ENCODE measurements at places on chromosomes 5 and 9.
A peak's percentile ranks its signal among the peaks of the same experiment; 100 is the strongest.

GRCh38 chr9:127767909-127768331, 10.5 kb downstream of the SH2D3C start:
- no peak for DNase-seq

GRCh38 chr5:173706700-173707099, 90.2 kb upstream of the BOD1 start:
- DNase-seq, result no peak

DNA sequence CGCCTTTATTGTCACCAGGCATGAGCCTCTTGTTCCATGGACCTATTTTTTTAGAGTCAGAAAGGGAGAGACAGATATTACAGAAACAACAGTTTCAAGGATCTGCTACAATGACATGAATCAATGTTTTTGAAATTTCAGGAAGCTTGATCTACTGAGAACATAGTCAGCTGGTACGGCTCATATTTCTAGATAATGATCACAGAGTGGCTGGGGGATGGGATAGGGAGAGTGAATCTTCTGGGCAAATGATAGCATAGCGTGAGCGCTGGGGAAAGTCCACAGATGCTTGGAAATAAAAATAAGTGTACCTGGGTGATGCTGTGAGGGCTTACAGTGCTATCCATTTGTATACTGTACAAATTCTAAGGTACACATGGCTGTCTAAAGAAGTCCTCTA, 340.4 kb downstream of the EBF1 start:
- DNase-seq, result no peak

DNA sequence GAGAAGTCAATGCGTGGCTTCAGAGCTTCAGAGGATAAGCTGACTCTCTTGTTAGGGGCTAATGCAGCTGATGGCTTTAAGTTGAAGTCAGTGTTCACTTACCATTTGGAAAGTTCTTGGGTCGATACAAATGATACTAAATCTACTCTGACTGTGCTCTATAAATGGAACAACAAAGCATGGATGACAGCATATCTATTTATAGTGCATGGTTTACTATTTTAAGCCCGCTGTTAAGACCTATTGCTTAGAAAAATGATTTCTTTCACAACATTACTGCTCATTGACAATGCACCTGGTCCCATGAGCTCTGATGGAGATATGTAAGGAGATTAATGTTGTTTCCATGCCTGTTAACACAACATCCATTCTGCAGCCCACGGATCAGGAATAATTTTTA, 435.7 kb downstream of the MAT2B start:
- no peak for DNase-seq

DNA sequence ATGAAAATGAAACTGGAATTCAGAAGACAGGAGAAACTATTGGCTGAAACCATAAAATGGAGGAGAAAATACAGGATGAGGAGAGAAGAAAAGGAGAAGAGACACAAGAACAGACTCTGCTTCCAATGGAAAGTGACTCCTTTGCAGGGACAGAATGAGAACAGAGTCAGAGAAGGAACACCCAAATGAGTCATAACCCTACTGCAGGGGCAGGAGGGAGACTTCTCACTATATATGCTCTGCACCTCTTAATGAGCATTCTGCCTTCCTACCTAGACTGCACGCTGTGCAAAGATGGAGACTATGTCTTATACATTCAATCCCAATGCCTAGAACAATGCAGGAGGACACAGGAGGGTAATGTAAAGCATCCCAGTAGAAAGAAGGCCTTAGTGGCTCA, 2.1 kb downstream of the SAXO1 start:
- DNase-seq, result no peak

- DNase-seq, result peak; percentile 91
Observed at GRCh38 chr9:124264823-124265233, 7.1 kb downstream of the NEK6 start.

DNA sequence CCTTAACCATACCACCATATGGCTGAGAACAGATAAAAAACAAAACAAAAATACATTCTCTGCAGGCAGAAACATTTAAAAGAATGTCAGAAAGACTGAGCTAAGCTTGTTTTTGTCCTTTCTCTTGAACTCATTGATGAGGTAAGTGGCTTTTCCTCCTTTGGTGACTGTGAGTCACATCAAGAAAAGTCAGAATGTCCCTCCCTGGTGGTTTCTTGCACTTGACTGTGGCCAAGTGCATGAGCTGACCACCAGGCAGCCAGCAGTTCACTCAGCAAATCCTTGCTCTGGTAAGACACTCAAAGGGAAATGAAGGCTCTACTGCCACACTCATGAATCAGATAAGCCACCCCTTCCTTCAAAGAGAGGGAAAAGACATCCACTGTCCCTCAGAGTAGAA, 970.9 kb downstream of the TAF11L14 start:
- no peak for DNase-seq

GRCh38 chr5:66877843-66878242, 281.6 kb downstream of the MAST4 start:
- DNase-seq, result no peak

GRCh38 chr5:180717989-180718388, 21.9 kb downstream of the OR2Y1 start:
- no peak for DNase-seq

DNA sequence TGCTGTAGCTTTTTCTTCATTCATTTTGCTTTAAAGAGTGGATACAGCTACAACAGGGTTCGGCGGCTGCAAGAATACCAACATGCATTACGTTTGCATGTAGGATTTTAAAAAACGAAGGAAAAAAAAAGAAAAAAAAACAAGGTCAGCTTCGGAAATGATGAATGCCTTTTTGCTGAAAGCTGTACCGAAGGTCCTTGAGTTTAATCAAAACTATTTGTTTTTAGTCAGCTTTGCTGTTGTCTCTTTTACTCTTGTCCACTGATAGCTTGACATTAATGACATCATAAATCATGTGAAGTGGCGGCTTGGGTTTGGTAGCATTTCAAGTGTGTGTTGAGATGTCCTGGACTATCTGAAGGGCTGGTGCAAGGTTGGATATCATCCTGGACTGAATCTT, 779.1 kb downstream of the NR2F1-AS1 start:
- DNase-seq, result no peak
